ENCODE measurements at places on chromosomes 13 and 19.
A peak's percentile ranks its signal among the peaks of the same experiment; 100 is the strongest.

DNA sequence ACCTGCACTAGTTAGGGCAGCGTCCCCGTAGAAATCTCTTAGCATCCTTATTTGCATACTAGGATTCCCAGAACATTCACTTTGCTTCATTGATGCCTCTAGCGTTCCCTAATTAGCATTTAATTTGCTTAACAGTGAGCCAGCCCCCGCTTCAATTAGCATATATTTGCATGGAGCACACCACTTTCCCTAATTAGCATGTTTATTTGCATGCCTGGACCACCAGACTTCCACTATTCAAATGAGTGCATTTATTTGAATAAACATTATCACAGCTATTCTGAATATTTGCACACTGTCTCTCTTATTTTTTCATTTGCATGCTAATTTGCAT is 69.6 kb downstream of the RYR1 start:
- DNase-seq, result no peak

DNA sequence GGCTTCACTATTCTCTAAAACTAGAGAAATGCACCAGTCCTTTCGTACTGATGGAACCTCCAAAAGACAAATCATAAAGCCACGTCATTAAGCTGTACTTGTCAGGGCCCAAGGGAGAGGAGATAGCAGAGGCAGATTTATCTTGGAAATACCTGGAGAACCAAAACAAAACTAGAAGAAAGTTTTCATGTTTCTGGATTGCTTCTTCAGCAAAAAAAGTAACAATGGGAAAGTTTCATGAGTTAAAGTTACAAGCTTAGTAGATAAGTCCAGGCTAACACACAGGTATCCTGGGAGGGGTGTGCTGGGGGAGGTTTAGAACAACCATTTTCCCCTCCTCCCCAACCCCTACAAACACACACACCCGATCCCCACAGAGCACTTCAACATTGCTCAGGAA is 21.6 kb downstream of the RANBP3 start:
- DNase-seq, result no peak

- DNase-seq, result no peak
Measured at GRCh38 chr13:46778890-46779289, 18.1 kb downstream of the ESD start.

- peak; percentile 27 for DNase-seq
Measured at GRCh38 chr19:9323557-9323918, 441 bp upstream of the ZNF559 start.

DNA sequence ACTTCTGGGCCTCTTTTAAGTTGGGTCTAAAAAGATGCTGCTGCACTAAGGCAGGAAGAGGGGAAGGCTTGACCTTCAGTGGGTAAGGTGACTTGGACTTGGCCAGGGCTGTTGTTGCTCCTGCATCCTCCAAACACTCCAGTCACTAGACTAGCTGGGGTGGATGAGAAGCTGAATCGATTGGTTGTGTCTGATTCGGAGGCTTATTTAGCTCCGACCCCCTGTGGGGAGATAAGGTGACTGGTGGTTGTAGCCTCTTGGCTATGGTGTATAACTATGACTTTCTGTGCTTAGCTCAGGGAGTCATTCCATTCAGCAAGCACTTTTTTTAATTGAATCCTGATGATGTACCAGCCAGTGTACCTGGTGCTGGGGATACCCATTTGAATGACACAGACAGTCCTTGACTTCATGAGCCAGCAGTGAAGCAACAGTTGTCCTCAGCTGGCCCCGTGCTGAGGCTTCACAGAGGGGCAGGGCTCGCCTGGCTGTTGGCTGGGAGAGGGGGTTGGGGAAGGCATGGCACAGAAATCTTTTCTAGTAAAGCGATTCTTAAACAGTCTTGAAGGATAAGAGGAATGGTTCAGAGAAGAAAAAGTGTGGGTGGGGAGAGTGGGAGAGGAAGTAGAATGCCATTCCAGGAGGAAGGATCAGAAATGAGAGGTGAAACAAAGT is 9.9 kb downstream of the PCDH8 start:
- DNase-seq, result no peak

DNA sequence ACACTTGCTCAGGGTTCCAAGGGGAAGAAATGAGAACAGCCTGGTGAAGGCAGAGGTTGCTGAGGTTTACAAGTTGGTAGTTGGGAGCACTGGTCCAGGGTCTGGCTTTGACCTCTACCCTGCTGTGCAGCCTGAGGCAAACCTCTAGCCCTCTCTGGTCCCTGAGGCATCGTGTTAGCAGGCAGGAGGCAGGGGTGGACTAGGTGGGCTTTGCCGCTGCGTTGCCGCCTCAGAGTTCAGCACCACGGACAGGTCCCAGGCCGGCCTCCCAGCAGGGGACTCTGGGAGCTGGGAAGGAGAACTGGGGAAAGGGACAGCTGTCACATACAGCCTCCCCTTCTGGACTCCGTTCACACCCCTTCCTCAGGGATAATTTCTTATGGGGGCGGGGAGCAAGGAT is 3.1 kb downstream of the NCAN start:
- DNase-seq, result no peak

DNA sequence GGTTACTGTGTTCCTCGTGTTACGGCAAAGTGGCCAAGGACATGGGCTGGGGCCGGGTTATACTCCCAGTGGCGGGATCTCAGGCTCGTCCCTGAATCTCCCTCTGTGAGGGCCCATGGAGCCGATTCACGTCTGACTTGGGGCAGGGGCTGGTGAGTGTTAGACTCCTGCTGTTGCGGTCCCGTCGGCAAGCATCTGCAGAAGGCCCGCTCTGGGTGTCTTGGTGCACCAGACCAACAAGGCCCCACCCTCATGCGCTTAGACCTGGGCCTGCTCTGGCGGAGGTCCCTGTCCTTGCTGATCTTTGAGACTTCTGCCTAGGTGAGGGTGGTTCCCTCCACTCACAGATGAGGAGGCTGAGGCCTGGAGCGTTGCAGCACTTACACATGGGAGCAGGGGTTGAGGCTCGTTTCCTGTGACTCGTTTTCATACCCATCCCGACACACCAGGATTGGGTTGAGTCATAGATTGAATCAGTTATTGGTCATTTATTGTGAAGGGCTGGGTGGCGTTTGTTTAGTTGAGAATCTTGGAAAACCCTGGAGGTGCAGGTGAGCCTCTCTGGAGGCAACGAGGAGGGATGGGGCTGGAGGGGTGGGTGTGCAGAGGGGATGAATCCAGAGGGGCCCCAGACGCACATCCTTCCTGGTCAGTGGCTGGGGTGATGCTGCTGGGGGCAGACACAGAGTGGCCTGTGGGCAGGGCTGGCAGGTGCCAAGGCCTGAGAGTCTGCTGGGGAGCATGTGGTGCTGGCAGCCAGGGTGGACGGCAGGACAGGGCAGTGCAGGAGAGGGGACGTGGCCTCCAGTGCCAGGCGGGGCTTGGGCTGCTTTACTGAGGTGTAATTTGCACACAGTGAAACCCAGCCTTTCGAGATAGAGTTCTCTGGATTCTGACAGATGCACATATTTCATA is 4.6 kb downstream of the EPN1 start:
- DNase-seq, result no peak

DNA sequence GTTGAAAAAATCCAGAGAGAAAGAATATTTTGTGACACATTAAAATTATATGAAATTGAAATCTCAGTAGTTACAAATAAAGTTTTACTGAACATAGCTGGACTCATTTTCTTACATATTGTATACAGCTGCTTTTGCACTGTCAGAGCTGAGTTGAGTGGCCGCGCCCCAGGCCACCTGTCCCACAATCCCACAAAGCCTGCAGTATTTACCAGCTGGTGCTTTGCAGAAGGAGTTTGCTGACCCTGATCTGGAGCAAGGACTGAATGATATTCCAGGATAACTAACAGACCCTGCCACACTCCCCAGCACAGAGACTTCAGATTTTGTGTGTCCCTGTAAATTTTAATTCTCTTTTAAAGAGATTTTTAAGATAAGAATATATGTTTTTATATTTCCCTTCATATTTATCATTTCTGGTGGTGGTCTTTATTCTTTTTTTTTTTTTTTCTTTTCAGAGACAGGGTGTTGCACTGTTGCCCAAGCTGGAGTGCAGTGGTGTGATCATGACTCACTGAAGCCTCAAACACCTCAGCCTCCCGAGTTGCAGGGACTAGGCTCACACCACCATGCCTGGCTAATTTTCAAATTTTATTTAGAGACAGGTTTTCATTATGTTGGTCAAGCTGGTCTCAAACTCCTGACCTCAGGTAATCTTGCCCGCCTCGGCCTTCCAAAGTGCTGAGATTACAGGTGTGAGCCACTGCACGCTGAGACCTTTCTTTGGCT is 48.5 kb downstream of the TDRD12 start:
- DNase-seq, result no peak
